ENCODE measurements at places on chromosomes 4 and X. TPM values are rescaled to one million over a fixed set of nuclear protein-coding genes. Genes with fewer than 3 reads are reported as not detected.

Gene LONRF3
- total RNA-seq: 4.3 TPM

Gene CXXC4
- total RNA-seq: 1.2 TPM

Gene MSL3
- 97.4 TPM for total RNA-seq

Gene CTAG1A
- total RNA-seq: not detected

Gene ZNF157
- total RNA-seq: 0.54 TPM

Gene PNCK
- 1.0 TPM for total RNA-seq

Gene FGFRL1
- 13.9 TPM for total RNA-seq

Gene HSFX2
- not detected for total RNA-seq

Gene CT45A10
- total RNA-seq: not detected

Gene GAGE13
- total RNA-seq: not detected

Gene CTPS2
- 10.6 TPM for total RNA-seq

Gene NKX6-1
- total RNA-seq: not detected

Gene ADH4
- total RNA-seq: 0.37 TPM

Gene ITIH6
- not detected for total RNA-seq

Gene FAM3A
- total RNA-seq: 29.1 TPM

Gene DDIT4L
- total RNA-seq: 1.5 TPM

Gene HS6ST2
- not detected for total RNA-seq

Gene FGF16
- total RNA-seq: not detected

Gene MAMLD1
- total RNA-seq: 5.4 TPM

Gene FAAH2
- total RNA-seq: 3.5 TPM

Gene CXCL1
- 196 TPM for total RNA-seq

Gene TGIF2LX
- not detected for total RNA-seq

Gene LRCH2
- total RNA-seq: 3.1 TPM

Gene NUP62CL
- 0.92 TPM for total RNA-seq

Gene CAPN6
- 0.57 TPM for total RNA-seq

Gene CENPVL1
- total RNA-seq: not detected

Gene CD40LG
- total RNA-seq: 5.3 TPM

Gene LIMCH1
- total RNA-seq: 212 TPM

Gene SLITRK2
- total RNA-seq: 3.3 TPM

Gene IL15
- total RNA-seq: 15.9 TPM

Gene ZNF141
- total RNA-seq: 50.9 TPM

Gene C4orf36
- total RNA-seq: not detected

Gene PCDH7
- 103 TPM for total RNA-seq

Gene TLR2
- 68.9 TPM for total RNA-seq

Gene SSX1
- not detected for total RNA-seq
